ENCODE measurements at places on chromosomes 6 and 20. TPM values are rescaled to one million over a fixed set of nuclear protein-coding genes. Genes with fewer than 3 reads are reported as not detected.

OR2B6 gene
- polyA plus RNA-seq: not detected

OSBPL2 gene
- polyA plus RNA-seq: 30.3 TPM

- DNase-seq: no peak
Measured at GRCh38 chr20:48208176-48208575, 422.9 kb upstream of the SULF2 start.

DNA sequence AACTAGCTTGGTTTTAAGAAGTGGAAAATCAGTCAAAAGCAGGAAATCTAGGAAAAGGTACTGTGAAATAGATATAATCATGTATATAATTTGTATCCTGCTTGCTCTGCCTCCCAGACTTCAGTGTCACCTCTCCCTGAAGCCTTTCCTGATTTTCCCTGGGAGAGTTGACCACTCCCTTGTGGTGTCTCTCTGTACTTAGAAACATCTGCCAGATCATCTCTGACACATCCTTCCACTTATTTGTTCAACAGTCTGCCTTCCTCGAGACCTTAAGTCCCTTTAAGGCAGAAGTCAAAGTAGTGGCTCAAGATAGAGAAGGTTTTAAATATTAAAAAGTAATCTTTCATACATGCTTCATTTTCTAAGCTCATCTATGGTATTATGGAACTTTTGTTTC is 236.5 kb downstream of the CDKAL1 start:
- DNase-seq: no peak

DNA sequence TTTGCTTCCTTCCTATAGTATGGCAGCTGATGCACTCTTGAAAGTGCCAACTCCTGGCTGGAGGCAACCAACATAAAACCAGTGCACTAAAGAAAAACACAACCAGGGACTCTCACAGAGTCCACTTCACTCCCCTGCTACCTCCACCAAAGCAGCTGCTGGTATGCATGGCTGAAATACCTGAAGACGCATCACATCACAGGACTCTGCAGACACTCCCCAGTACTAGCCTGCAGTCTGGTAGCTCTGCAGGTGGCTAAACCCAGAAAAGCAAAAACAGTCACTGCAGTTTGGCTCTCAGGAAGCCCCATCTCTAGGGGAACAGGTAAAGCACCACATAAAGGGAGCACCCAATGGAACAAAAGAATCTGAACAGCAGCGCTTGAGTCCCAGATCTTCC is 473.0 kb upstream of the SPTLC3 start:
- DNase-seq: no peak

DNA sequence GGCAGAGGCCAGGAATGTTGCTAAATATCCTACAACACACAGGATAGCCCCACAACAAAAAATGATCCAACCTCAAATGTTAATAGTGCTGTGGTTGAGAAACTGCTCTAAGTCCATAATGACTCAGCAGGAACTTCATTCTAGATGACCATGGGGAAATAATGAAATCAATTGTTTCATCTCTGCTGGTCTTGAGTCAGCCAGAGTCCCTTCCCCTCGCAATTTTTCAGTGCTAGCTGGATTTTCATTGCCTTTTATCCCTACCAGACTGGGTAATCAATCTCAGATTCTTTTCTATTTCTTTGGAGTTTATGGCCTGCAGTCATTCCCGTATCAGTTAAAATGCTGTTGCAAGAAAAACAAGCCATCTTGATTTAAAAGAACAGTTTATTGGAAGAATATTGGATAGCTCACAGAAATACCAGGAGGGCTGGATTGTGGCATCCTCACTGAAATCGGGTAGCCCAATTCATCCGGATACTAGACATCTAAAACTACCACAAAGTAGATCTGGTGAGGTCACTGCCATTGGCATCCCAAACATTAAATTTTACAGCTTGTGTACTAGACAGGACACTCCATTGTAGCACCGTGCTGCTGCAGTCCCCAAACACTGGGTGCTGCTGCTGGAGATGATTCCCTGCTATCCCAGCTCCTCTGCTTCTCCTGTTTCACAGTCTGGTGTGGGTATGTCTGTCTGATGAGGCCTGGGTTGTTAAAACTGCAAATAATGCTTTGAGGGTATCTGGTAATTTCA is 30.3 kb upstream of the POPDC3 start:
- no peak for DNase-seq

DNA sequence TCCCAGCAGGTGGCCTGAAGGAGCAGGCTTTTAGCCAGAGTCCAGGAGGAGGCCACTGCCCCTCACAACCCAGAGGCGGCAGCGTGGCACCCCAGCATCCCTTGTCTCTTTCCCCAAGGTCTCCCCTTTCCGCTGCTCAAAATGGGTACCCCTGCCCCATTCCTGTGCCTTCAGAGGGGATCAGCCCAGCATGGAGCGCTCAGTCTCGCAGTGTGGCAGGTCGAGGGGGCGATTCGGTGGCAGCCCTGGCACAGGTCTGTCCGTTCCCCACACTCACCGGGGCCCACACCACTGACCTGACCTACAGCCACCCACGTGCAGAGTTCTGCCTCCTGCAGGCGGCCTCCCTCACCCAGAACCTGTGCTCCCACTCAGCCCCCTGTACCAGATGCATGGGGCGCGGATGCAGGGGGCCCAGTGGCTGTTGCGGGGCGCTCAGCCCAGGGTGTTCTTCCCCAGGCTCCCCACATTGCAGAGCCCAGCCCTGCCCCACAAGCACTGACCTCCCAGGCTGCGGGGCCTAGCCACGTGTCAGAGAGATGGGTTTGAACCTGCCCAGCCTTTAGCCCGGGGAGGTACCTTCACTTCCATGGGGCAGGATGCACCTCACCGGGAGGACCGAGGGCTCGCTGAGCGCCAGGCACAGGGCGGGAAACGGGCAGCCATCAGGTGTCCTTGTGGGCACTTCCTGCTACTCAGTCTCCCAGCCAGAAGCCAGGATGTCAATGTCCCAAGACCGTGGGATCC is 41.8 kb downstream of the DSTN start:
- no peak for DNase-seq

- no peak for DNase-seq
Measured at GRCh38 chr20:60131375-60131774, 173.2 kb downstream of the CDH26 start.

PROKR2 gene
- polyA plus RNA-seq: not detected

TREM2 gene
- 8.4 TPM for polyA plus RNA-seq

SMLR1 gene
- polyA plus RNA-seq: not detected

- DNase-seq: no peak
Measured at GRCh38 chr20:2617099-2617714, 35.2 kb upstream of the NOP56 start.

GRCh38 chr20:41989935-41990635 is 371.9 kb upstream of the CHD6 start:
- DNase-seq: peak; percentile 12

DNA sequence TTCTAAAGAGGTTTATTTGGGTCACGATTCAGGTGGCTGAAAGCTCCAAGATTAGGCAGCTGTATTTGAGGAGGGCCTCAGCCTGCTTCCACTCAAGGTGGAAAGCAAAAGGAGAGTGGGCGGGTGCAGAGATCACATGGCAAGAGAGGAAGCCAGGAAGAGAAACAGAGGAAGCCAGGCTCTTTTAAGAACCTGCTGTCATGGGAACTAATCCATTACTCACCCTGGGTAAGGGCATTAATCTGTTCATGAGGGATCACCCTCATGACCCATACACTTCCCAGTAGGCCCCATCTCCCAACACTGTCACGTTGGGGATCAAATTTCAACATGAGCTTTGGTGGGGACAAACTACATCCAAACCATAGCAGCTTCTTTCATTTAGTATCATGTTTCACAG is 53.9 kb downstream of the DHX35 start:
- no peak for DNase-seq

ORC3 gene
- 22.3 TPM for polyA plus RNA-seq

DNA sequence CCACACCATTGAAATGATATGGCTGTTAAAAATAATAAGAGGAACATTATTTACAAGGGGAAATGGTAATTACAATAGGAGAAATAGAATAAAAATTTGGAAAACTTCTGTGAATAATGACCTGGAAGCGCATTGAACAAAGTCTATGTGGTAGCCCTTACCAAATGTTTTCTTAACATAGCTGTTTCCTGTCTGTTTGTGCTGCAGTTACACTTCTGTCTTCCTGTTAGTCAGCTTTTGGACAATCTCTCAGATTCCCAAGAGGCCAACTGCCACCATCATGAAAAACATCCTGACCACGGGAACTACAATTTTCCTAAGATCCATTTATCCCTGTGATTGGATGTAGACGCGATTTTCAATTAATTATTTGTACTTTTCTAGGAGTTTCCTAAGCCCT is 754.4 kb upstream of the MARCKS start:
- DNase-seq: no peak

All from hindlimb muscle (tissue), 1 donor.